ENCODE measurements at places on chromosomes 6 and 20.

- DNase-seq, result no peak
Observed at GRCh38 chr6:159982731-159983506, 14.0 kb downstream of the IGF2R start.

DNA sequence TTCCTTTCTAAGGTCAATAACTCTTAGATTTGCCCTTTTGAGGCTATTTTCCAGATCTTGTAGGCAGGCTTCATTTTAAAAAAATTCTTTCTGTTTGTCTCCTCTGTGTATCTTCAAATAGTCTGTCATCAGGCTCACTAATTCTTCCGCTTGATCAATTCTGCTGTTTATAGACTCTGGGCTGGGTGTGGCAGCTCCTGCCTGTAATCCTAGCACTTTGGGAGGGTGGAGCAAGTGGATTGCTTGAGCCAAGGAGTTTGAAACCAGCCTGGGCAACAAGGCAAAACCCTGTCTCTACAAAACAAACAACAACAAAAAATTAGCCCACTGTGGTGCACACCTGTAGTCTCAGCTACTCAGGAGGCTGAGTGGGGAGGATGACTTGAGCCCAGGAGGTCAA lies 40.0 kb upstream of the SCP2D1 start:
- DNase-seq, result no peak

GRCh38 chr6:107956586-107957307 lies 1.3 kb downstream of the SEC63 start:
- DNase-seq, result no peak

DNA sequence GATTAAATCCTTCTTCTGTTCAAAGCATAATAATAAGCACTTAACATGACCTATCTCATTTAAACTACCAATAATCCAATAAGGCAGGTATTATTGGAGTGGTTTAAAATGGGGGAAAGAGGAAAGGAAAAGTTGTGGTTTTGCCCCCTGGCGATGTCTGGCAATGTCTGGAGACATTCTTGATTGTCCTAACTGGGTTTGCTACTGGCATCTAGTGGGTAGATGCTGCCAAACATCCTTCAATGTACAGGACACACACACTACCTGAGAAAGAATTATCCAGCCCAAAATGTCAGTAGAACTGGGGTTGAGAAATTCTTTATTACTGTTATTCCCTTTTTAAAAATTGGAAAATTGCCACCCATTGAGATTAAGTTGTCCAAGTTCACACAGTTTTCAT lies 25.2 kb upstream of the SRSF6 start:
- DNase-seq, result no peak

- no peak for DNase-seq
Observed at GRCh38 chr6:736657-737446, 43.9 kb upstream of the EXOC2 start.

DNA sequence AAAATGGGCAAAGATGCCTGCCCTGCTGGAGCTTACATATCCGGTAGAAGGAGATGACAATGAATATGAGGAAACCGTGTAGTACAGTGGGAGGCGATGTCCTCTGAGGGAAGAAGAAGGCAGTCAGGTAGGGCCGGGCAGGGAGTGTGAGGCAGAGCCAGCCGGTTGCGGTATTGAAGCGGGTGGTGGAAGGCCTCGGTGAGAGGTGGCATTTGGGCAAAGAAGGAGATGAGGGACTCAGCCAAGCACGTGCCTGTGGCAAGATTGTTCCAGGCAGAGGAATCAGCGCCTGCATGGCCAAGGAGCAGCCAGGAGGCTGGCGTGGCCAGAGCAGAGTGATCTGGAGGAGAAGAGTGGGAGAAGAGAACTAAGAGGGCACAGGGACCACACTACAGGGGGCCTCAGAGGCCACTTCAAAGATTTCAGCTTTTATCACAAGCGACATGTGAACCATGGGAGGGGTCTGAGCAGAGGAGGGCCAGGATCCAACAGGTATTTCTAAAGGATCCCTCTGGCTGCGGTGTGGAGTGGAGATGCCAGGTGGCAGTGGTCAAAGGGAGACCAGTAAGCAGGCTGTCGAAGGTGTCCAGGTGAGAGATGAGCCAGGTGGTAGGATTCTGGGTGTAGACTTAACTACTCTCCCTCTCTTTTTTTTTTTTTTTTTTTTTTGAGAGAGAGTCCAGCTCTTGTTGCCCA lies 13.8 kb downstream of the MDFI start:
- DNase-seq, result no peak

DNA sequence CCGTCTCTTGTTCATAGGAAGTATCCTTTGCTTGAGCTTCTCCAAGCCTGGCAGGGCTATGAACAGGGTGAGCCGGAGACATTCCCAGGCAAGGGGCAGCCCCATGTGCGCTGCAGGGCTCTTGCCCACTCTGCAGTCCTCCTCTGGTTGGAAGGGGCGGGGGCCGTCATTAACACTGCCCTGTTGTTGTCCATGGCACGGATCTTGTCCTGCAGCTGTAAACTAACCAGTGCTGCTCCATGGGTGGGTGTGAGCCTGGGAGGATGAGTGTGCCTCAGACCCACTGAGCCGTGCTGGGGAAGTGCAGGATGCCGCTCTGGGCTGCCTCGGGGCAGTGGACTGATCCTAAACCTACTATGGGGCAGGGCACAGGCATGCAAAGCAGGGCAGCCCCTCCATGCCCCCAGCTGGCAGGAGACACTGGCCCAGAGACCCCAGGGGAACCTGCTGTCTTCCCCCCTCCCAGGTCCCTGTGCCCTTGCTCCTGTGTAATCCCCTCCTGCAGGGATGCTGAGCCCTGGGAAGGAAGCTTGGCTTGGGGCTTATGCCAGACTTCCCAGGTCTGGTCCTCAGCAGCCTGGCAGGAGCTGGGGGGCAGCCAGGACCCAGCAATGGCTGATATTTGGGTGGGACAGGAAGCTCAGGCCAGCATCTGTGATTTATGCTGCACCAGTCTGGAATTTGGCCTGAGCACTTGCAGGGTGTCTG lies 8.5 kb downstream of the EBF4 start:
- no peak for DNase-seq

DNA sequence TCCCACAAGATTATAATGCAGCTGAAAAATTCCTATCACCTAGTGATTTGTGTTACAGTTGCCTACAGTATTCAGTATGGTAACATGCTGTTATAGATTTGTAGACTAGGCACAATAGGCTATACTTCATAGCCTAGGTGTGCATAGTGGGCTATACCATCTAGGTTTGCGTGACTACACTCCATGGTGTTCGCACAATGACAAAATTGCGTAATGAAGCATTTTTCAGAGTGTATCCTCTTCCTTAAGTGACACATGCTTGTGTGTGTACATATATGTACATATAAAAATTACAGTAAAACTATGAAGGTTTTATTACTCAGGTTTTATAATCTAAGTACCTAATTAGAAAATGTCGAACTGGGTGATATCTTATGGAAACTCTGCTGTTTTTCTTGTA lies 133.0 kb downstream of the FARS2 start:
- no peak for DNase-seq

GRCh38 chr6:2900221-2900807 lies 2.8 kb downstream of the SERPINB9 start:
- DNase-seq, result no peak

DNA sequence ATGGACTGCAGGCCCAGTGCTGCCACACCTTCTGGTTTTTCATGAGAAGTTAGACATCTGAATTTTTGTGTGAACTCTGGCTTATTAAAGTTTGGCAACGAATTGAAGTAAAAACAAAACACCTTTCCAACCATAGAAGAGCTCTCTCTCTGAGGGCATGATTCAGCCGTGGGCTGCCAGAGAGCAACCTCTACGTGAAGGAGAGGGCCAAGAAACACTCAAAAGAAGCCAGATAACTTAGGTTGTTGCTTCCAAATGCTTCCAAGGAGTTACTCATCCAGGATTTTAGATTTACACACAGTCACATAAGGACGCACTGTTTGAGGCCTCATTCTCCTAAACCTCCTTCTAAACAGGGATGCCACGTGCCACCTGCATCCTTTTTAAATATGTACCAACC lies 65.5 kb downstream of the NRN1 start:
- no peak for DNase-seq

- no peak for DNase-seq
Observed at GRCh38 chr6:44003345-44004061, 123.7 kb downstream of the MRPL14 start.

DNA sequence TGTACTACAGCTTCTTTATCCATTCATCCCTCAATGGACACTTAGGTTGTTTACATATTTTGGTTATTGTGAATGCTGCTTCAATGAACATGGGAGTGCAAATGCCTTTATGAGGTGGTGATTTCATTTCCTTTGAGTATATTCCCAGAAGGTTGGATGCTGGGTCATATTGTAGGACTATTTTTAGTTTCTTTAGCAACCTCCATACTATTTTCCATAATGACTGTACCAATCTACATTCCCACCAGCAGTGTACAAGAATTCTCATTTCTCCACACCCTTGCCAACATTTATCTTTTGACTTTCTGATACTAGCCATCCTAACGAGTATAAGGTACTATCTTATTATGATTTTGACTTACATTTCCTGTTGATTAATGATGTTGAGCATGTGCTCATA lies 269.0 kb downstream of the C6orf118 start:
- DNase-seq, result no peak

GRCh38 chr6:106510090-106510970 lies 119.0 kb downstream of the RTN4IP1 start:
- peak; percentile 40 for DNase-seq

DNA sequence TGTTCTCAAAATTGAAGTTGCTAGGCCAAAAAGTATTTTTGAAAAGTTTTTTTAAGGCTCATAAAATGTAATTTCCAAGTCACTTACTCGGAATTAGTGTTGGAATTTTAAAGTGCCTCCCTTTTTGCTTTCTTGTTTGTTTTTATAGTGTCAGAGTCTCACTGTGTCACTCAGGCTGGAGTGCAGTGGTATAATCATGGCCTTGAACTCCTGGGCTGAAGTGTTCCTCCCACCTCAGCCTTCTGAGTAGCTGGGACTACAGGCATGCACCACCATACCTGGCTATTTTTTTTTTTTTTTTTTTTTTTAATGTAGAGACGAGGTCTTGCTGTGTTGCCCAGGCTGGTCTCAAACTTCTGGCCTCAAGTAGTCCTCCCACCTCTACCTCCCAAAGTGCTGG lies 40.0 kb upstream of the GNRH2 start:
- peak; percentile 74 for DNase-seq

GRCh38 chr6:132401618-132402285 lies 477 bp upstream of the MOXD1 start:
- no peak for DNase-seq

DNA sequence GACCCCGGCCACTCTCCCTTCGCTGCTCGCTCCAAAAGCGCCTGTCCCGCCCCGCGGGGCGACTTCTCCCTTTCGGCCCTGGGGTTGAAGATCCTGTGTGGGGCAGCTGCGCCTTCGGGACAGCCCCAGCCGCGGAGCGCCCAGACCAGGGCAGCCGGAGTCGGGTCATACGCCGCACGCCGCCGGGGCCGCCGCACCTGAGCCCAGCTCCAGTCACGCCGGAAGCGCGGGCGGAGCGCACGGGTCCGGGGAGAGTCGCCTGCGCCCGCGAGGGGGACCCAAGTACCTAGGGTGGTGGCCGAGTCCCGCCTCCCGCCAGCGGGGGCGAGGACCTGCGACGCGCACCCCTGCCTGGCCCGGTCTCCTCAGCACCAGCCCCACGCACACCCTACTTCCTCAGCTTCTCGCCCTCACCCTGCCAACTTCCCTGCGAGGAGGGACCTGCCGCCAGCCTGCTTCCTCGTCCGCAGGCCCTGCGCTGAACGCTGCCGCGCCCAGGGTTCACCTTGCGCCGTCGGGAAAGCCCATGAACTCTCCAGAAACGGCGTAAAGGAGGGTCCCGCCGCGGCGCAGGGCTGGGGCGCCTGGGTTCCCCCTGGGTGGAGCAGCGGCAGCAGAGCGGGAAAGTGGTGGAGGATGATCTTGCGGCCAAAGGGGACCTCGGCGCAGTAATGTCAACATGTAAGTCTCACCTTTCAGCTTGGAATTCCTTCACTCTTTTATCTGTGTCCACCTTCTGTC lies at the start of gene ADGRG6:
ADGRG6 (plus strand) TSS at position 357 of the 741 bp plus-strand sequence; CDS start at position 680, 323 bp downstream.
- DNase-seq, result peak; percentile 82
